Activated CD4-positive, CD25-positive, alpha-beta regulatory T cell treated with anti-CD3 and anti-CD28 coated beads, Interleukin-2, amount 50 U/mL, for 24 hours (primary cell): ENCODE measurements at places on chromosomes 6 and 20.
A peak's percentile ranks its signal among the peaks of the same experiment; 100 is the strongest.

DNA sequence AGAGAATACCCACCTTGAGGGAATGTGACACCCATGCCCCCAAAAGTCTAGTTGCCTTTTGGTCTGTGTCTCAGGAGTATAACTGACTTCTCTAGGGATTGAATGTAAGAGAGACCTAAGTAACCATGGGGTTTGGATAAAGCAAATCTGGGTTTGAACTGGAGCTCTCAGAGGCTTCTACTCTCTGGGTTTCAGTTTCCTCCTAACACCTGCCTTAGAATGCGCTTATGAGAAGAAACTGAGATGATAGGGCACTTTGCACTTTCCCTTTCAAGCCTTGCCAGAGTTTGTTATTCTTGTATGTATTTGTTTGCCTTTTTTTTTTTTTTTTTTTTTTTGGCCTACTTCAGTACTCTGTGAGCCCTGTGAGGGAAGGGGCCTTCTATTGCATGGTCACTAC, 19.4 kb downstream of the SDHAF4 start:
- no peak for ATAC-seq

DNA sequence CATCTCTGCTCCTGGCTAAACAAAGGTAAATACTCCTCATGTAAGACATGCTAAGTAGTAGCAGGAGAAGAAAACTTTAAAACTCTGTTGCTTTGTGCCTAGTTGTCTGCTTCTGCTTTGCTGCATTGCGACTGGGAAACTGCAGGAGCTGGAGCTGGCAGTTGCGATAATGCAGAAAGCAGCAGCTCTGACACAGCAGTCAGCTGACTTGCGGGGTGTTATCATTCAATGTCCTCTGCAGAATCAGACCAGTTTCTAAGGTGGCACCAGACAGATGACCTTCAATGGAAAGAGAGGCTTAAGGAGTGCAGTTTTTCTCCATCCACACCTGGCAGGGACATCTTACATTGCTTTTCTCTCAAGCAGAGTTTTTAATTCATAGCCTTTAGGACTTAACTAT, 69.9 kb upstream of the SOX4 start:
- no peak for ATAC-seq

DNA sequence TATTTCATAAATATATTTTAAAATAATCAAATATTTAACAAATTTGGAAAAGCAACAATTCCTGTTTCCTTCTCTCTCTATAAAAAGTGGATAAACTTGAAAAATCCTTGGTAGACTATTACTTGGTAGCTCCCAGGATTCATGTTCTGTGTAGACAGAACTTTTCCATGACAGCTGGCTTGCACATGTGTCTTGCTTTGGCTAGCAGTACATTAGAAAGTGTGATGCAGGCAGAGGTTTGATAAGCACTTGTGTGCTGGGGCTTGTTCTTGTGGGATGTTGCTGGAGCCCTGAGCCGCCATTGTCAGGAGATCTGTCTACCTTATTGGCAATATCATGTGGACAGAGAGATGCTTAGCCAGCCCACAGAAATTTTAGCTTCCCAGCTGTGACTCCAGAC, 327.2 kb downstream of the CDKAL1 start:
- no peak for ATAC-seq

DNA sequence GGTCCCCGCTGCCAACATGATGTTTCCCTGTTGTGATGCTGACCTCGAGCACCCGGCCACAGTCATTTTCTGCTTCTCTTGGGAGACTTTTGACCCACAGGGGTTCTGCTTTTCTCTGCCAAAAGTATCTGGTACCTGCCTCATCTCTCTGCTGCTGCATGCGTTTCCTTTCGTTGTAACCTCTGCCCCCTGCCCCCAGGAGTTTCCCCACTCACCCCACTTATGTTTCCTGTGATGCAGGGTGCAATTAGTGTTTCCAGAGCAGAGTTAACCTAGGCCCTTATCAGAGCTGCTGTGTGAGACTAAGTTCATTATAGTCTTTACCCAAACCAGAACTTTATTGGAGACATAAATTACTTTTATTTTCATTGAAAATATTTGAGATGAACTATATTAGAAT, 65.2 kb upstream of the EDN3 start:
- no peak for ATAC-seq

GRCh38 chr20:58906894-58907293, 54.4 kb downstream of the GNAS start:
- peak; percentile 63 for ATAC-seq

- ATAC-seq, result no peak
Observed at GRCh38 chr20:13510837-13511488, 127.8 kb downstream of the TASP1 start.

DNA sequence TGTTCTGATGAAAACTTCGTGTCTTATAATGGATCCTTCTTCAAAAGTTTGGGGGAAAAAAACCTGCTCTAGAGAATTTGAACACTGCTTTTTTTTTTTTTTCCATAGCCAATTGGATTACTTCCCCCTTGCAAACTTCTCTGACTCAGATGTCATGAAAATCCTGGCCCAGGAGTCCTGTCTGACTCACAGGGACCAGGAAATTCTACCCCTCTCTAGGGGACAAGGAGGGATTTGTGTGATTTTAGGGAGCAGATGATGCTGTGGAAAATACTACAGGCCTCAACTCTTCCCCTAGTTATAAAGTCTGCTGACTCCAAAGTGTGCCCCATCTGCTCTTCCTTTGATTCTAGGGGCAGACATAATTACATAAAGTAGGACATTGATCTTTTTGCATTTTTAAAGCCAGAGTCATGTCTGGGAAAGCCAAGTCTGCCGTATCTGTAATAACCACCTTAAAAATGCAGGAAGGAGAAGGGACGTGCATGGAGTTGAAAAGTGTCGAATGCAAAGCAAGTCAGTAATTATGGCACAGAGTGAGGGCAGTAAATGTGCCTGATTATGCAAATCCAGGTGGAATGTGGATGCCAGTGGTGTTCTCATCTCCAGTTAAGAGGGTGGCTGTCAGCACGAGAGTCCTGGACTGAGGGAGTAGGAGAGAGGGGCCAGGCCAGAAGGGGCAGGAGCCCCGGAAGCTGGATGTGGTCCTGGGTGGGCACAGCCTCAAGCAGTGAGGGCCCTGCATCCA, 144.3 kb upstream of the SULF2 start:
- ATAC-seq, result no peak

DNA sequence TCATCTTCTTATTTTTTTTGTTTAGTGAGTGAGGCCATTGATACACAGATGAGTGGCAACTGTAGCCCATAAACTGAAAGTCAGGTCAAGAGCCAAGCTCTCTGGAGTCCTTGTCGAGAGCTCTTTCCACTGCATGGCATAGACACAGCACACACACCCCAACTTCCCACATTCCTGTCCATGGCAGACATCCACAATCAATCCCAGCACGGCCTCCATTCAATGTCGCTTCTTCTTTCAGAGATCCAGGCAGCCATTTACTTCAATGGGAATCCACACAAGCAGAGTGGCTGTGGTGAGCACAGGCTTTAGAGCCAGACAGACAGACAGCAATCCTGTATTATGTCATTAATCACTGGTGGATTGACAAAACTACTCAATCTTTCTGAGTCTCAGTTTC, 34.9 kb upstream of the ECI2 start:
- ATAC-seq, result no peak

DNA sequence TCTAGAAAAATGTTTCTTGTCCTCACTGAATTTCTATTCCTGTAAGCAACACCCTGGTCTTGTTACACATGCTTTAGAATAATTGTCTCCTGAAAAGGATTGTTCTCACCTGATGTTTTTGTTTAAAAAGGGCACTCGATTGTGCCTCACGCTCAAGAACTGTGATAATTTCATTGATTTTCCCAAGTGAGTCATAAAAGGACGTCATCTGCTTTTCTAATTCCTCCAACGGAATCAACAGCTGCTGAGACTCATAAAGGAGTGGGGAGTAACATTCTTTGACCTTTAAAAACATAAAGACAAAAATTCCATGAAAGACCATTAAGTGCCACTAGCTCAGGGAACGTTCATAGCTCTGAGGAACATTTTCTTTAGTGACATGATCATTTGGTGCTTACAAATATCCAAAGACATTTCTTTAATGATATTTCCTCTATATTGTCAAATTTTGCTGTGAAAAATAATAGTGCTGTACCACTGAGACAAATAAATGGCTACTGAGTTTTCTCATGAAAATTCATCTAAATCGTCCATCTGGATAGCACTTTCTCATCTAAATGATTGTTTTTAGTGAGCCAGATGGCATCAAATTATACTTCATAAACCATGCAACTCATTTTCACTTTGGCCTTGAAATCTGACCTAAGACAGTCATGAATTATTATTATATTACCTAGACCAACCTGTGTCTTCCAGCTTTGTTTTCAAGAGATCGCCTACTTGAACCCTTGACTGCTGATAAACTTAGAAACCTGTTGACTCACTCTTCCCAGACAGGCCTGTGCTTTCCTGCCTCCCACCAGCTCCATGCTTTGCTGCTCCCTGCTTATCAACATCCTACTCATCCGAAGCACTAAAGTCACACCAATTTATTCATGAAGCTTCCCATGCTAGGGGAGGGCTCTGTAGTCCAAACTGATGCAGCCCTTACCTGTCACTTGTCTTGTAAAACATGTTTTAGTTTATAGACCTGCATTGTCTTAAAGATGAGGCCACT, 178.2 kb downstream of the SYNE1 start:
- no peak for ATAC-seq

- ATAC-seq, result no peak
Observed at GRCh38 chr6:55632953-55633352, 54.0 kb upstream of the HMGCLL1 start.

GRCh38 chr6:4100655-4101054, 21.7 kb upstream of the FAM217A start:
- ATAC-seq, result no peak

DNA sequence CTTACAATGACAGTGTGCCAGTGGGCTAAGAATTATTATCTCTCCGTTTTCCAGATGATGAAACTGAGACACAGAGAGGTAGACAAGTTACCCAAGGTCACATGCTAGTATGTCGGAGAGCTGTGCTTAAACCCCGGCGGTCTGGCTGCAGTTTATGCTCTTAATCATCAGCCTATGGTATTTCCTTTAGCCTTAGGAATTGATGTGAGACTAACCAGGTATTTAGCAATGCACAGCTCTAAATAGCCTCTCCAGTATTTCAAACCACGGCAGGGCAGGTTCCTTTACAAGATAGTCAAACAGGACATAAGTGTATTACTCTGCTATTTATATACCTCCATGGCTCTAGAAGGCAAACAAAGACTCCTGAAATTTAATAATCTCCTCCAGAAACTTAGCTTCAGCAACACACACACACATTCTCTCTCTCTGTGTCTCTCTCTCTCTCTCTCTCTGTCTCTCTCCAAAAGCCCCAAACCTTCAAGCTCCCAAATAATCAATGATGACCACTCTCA, 142.0 kb upstream of the ZNF217 start:
- ATAC-seq, result no peak

DNA sequence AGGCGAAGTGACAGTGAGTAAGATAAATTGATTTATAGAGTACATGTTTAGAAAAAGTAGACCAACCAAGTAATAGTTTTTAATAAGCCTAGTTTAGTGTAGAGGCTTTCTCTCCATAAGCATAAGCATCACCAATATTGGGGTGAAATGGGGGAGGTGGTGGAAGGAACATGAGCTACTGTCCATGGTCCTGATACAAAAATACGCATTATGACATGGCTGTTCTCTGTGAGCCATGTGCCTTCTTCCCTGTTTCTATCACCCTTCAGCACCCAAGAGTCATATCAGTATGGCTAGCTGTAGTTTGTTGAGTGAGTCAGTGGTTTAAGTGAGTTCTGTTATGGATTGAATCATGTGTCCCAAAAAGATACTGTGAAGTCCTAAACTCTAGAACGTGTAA, 150.8 kb downstream of the EDN1 start:
- no peak for ATAC-seq

DNA sequence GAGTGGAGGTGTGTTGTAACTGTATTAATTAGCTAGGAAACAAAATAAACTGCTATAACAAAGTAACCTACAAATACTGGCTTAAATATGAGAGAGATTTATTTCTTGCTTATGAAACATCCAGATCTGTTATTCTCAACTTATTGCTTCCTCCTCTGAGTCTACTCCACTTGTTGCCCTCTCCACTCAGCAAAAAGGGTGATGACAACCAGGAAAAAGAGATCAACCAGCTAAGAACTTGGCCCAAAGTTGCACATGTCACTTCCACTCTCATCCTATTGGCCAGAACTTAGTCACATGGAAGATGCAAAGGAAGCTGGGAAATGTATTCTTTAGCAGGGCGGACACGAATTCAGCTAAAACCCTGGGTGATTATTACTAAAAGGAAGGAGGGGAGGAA, 5.2 kb upstream of the TP53RK start:
- ATAC-seq, result no peak
